ENCODE measurements at places on chromosomes 6 and 20.

- no peak for DNase-seq
Observed at GRCh38 chr6:43491750-43492661, 14.6 kb downstream of the TJAP1 start.

DNA sequence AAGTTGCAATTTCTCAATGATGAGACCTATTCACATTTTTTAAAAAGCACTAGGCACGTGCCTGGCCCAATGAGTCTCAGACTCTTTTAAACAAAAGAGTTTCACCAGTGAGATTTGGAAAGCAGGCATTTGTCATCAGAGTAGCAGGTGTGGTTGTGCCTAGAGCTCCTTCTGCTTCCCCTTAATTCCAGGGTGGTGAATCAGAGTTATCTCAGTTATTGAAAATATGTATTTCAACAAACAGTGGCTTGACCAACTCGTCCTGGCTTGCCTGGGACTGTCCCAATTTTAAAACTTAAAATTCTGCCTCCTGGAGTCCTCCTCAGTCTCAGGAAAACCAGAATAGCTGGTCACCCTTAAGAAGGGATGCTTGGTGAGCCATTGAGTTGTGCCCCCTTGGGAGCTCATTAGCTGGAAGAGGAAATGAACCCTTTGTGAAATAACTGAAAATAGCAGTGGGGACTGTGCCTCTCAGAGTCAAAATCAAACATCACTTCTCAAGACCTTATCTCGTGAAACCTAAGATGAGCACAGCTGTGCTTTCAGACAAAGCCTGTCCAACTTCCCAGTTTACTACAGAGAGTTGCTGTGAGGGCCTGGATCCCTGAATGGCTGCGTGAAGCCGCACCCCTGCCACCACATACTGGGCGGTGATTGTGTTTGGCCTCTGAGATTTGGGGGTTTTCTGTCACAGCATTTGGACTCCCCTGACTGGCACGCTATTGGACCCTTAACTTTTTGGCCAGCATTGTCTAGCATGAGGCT lies 116.3 kb downstream of the ANKRD60 start:
- DNase-seq, result no peak

DNA sequence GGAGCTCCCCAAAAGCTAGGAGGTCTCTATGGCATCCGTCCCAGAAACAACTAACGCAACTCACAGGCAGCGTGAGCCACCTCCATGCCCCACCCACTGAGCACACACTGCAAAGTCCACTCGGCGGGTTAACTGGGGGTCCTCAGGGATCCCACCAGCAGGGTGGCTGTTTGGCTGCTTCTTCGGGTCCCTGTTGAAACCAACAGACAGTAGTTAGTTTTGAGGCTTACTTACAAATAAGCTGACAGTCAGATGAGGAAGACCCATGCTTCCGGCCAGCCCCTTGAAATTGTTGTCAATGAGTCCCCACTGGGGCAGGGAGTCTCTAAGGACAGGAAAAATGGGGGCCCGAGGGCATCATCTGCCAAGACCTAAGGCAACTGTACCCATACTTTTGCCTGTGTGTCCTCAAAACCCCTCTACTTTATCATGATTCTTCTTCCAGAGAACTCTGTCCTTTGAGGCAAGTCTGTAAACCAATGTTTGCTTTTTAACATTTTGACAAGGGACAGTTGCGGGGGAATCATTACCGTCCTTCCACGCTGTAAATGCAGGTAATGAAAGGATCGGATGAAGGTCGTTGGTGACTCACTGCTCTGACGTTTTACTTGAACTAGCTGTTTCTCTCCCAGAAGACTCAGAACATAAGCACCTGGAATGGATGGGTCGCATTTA lies 2.2 kb upstream of the PCK1 start:
- no peak for DNase-seq

- no peak for DNase-seq
Observed at GRCh38 chr20:52830598-52830997, 141.6 kb upstream of the TSHZ2 start.

DNA sequence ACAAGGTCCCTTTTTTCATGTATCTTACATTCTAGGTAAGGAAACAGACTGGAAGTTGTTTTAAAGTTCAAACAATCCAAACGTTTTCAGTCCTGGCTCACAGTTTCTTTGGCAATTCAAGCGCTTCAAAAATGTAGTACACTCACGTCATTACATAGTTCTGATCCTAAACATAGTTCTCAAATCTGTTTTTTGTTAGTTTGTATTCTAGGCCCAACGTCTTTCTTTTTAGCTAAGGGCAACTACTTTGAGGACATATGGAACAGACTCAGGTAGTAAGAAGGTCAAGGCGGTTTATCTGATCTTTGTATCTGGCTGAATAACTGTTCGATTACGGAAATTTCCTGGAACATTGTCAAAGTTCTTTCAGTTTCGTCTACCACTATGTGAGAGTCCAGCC lies 36.9 kb upstream of the PLCB4 start:
- no peak for DNase-seq

GRCh38 chr6:12992770-12993169 lies 276.2 kb downstream of the PHACTR1 start:
- no peak for DNase-seq

DNA sequence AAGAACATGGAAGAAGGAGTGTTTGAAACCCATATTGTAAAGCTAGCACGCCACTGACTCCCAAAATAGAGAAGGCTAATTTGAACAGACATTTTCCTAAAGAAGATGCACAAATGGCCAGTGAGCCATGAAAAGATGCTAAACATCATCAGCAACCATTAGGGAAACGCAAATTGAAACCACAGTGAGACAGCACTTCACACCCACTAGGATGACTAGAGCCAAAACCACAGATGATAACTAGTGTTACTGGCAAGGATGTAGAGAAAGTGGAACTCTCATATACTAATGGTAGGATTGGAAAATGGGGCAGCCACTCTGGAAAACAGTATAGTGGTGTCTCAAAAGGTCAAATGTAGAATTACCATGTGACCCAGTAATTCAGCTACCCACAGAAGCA lies 58.2 kb downstream of the BMP7 start:
- DNase-seq, result no peak

GRCh38 chr6:43421831-43422230 lies 5.5 kb upstream of the ABCC10 start:
- no peak for DNase-seq

- DNase-seq, result no peak
Observed at GRCh38 chr6:116139917-116140316, 14.0 kb upstream of the COL10A1 start.

DNA sequence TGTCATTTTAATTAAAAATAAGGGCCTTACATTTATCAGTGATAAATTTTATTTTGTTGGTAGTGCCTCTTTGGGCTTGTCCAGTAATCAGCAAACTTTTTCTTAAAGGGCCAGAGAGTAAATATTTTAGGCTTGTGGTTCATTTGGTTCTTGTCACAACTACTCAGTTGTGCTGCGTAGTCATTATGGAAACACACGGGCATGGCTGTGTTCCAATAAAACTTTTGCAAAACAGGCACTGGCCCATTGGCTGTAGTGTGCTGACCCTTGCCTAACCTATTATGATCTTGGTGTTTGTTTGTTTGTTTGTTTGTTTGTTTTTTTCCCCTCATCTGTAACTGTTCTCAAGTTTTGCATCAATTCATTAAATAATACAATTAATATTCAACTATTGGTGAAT lies 19.4 kb downstream of the TBPL1 start:
- no peak for DNase-seq

GRCh38 chr20:2116170-2116940 lies 14.7 kb downstream of the STK35 start:
- no peak for DNase-seq

- no peak for DNase-seq
Observed at GRCh38 chr20:15166744-15167143, 829.3 kb upstream of the FLRT3 start.

GRCh38 chr6:47420394-47421371 lies 56.9 kb upstream of the CD2AP start:
- no peak for DNase-seq

GRCh38 chr6:150987371-150987828 lies 121.9 kb downstream of the MTHFD1L start:
- no peak for DNase-seq

DNA sequence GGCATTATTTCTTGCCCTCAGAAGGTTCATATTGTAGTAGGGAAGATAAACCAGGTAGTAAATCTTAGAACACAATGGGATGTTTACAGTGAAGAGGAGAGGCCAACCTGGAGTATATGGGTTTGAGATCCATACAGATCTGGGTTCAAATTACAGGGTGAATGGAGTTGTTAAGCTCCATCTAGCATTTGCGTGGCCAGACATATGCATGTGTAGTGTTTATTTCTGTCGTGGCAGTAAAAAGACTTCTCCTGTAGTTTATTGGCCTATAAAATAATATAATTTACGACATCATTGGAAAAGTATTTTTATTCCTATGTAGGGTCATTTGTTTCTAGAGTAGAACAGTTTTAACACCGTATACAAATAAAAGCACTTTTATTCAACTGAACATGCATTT lies 25.2 kb upstream of the TULP4 start:
- DNase-seq, result no peak
